ENCODE measurements at places on chromosomes 16 and 17.

DNA sequence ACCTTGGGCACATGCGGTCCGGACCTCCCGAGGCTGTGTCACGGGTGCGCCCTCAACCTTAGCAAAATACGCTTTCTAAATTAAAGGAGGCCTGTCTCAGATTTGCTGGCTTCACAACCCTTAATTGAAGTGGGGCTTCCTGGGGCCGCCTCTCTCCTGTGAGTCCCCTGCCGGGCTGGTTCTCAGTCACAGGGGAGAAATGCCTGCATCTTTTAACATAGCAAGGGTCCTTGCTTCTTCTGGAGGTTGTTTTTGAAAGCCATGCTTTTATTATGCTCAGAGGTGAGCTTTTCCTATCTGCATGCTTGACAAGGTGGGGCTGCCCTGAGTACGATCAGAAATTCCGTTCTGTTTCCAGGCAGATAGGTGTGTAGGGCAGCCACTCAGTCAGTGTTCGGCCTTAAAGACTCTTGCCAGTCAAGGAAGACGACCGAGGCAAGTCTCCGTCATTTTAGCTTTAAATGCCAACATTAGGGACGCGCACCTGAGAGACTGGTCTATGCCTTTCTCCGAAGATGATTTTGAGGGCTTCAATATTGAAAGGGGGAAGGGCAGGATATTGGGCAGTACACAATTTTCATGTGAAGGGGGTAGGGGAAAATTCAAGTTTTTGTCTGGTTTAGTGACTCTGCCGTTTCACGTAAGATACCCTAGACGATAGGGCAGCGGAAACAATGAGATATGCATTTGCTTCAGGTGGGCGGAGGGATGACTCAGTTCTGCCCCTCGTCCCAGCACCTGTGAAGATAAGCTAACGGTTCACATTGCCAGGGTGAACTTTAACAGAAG, 5.5 kb upstream of the SLC7A5 start:
- H3K36me3 ChIP-seq, result no peaks in the 10 kb centered on the region
- H3K27ac ChIP-seq, result no peak overlapping the region
- DNase-seq, result no peak
- H3K4me1 ChIP-seq, result peaks cover 9% of the 10 kb centered on the region

GRCh38 chr17:13931111-13931526, 138.2 kb upstream of the COX10 start:
- H3K36me3 ChIP-seq, result no peaks in the 10 kb centered on the region
- H3K4me1 ChIP-seq, result no peaks in the 10 kb centered on the region
- no peaks in the 10 kb centered on the region for H3K27me3 ChIP-seq
- DNase-seq, result no peak
- H3K27ac ChIP-seq, result no peak overlapping the region

DNA sequence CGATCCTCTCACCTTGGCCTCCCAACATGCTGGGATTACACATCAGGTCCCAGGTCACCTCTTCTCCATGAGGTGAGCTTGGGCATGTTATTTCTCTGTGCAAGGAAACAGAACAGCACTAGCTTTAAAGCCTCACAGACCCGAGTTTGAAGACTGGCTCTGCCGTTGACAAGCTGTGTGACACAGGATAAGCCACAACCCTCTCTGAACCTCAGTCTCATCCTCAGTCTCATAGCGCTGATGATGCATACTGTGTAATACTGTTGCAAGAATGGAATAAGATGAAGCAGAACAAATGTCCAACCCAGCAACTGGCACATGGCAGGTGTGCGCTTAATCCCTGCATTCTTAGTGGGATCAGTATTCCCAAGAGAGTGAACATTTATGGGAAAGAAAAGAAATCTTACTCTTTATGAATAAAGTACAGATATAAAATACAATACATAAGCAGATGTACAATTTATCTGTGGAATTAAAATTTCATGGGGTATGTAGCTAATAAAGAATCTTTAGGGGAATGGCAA, 43.5 kb downstream of the ABAT start:
- no peak for DNase-seq
- no peak overlapping the region for H3K4me3 ChIP-seq
- H3K27ac ChIP-seq, result no peak overlapping the region
- no peaks in the 10 kb centered on the region for H3K27me3 ChIP-seq
- no peaks in the 10 kb centered on the region for H3K36me3 ChIP-seq
- H3K4me1 ChIP-seq, result no peaks in the 10 kb centered on the region

- peaks cover 2% of the 10 kb centered on the region for H3K27me3 ChIP-seq
- no peak for DNase-seq
- no peaks in the 10 kb centered on the region for H3K4me1 ChIP-seq
- no peak overlapping the region for H3K4me3 ChIP-seq
These were observed 1.6 kb upstream of the FOXL1 start for GRCh38 chr16:86576591-86577313.

- no peaks in the 10 kb centered on the region for H3K36me3 ChIP-seq
- DNase-seq, result no peak
- no peaks in the 10 kb centered on the region for H3K27me3 ChIP-seq
- H3K27ac ChIP-seq, result no peak overlapping the region
- no peak overlapping the region for H3K4me3 ChIP-seq
These were observed 52.1 kb upstream of the LYRM9 start for GRCh38 chr17:27945333-27945616.

DNA sequence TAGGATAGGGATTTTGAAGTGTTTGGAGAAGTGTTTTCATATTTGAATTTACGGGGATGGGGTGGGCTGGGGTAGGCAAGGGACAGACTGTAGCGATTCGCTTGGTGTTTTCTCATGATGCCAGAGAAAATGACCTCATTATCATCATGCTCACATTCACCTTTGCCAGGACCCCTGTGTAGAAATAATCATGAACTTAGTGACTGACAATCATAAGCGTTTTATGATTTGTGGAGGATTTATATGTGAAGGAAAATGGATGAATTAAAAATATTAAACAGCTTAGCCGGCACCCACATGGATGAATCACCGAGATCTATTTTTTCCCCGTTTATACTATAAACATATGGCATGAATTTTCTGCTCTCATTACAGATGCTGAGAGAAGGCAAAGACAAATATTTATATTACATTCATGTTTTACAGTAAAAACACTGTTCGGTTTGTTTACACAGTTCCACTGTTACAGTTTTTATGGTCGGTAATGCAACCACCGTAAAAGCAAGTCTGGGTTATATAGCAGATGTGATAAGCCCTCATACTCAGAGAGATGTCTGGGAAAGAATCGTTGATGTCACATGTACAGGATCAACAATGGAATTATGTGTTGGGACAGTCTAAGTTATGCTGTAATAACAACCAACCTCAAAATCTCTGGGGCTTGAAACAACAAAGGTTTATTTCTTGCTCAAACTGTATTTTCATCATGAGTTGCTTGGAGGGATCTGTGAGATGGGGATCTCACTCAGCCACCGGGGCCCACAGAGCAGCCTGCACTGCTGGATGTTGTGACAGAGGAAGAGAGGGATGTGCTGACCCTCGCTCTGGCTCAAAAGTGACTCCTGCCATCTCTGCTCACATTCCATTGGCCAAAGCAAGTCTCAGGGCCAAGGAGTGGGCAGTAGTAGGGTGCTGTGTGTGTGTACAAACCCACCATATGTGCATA, 85.1 kb downstream of the WWOX start:
- no peak overlapping the region for H3K4me3 ChIP-seq
- no peaks in the 10 kb centered on the region for H3K36me3 ChIP-seq
- DNase-seq, result no peak

DNA sequence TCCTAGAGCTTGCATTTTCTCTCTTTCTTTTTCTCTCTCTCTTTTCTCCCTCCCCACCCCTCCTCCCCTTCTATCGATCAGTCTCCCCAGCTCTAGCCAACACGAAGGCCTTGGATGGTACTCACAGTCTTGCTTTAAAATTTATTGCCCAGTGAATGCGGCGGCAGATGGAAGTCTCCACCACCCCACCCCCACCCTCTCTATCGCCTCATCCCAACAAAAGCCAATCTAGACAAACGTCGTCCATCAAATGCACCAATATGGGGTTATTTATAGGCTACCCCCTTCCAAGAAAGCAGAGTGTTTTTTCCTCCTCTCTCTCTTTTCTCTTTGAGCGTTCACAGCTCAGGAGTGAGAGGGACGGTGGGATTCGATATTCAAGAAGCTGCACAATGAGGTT, 10.5 kb upstream of the NGFR start:
- H3K36me3 ChIP-seq, result no peaks in the 10 kb centered on the region
- DNase-seq, result no peak
- H3K4me1 ChIP-seq, result peaks cover 7% of the 10 kb centered on the region
- H3K27me3 ChIP-seq, result peaks cover 8% of the 10 kb centered on the region
- no peak overlapping the region for H3K4me3 ChIP-seq
- no peak overlapping the region for H3K27ac ChIP-seq

GRCh38 chr17:77935121-77935571, 23.4 kb upstream of the TNRC6C start:
- no peaks in the 10 kb centered on the region for H3K36me3 ChIP-seq
- peaks cover 1% of the 10 kb centered on the region for H3K27me3 ChIP-seq
- no peak overlapping the region for H3K4me3 ChIP-seq
- no peak overlapping the region for H3K27ac ChIP-seq
- DNase-seq, result no peak
- H3K4me1 ChIP-seq, result no peaks in the 10 kb centered on the region

DNA sequence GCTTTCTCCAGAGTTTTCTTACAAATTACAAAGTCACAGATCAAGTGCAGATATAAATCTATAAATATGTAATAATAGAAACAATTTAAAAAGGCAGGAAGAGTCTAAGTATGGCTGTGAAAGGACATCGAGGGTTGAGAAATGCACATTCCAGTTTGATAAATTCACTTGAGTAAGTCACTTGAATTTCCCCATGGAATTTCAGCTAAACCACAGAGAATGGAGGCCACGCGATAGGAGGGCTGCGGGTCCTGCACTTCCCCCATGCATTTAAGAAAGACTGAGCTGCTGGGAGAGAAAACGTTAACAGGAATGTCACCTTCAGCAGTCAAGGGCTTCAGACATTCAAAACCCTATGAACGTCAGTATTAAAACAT, 6.1 kb upstream of the MXRA7 start:
- H3K27ac ChIP-seq, result no peak overlapping the region
- H3K36me3 ChIP-seq, result peaks cover 51% of the 10 kb centered on the region
- DNase-seq, result no peak

DNA sequence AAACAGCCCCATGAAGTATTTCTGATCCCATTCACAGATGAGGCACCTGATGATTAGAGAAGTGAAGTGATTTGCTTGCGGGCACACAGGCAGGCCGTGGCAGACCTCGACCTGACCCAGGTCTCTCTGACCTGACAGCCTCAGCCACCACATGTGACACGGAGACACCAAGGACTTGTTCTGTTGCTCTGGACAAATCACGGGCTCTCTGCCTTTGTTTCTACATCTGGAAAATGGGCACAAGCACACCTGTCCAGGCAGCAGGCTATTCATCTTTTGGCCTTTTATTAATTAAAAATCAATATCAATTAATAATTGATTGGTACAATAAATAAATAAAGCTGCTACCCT, 3.4 kb downstream of the MAP3K14 start:
- peak overlapping the region; percentile 57 for H3K4me3 ChIP-seq
- H3K27ac ChIP-seq, result peak overlapping the region; percentile 91
- no peaks in the 10 kb centered on the region for H3K27me3 ChIP-seq
- H3K4me1 ChIP-seq, result peaks cover 53% of the 10 kb centered on the region
- DNase-seq, result no peak

DNA sequence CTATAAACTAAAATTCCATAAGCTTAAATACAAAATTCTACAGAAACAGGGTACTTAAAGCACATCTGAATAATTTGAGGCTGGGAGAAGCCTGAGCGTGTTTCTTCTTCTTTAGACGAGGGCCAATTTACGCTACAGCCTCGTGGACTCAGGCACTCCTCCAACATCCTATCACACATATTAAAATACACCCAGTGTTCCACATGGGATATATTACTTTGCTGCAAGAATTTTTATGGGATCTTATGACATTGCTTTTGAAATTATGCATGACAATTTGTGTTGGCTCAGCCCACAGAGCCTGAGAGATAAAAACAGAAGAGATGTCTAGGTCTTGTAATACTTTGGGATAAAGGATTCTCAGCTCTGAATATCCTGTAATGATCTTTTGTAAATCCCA, 3.5 kb upstream of the TANGO6 start:
- no peaks in the 10 kb centered on the region for H3K36me3 ChIP-seq
- no peak overlapping the region for H3K4me3 ChIP-seq
- no peaks in the 10 kb centered on the region for H3K4me1 ChIP-seq
- DNase-seq, result no peak

GRCh38 chr16:81511371-81511770, 66.8 kb downstream of the CMIP start:
- no peaks in the 10 kb centered on the region for H3K36me3 ChIP-seq
- no peak overlapping the region for H3K4me3 ChIP-seq
- H3K4me1 ChIP-seq, result peaks cover 20% of the 10 kb centered on the region
- DNase-seq, result no peak

DNA sequence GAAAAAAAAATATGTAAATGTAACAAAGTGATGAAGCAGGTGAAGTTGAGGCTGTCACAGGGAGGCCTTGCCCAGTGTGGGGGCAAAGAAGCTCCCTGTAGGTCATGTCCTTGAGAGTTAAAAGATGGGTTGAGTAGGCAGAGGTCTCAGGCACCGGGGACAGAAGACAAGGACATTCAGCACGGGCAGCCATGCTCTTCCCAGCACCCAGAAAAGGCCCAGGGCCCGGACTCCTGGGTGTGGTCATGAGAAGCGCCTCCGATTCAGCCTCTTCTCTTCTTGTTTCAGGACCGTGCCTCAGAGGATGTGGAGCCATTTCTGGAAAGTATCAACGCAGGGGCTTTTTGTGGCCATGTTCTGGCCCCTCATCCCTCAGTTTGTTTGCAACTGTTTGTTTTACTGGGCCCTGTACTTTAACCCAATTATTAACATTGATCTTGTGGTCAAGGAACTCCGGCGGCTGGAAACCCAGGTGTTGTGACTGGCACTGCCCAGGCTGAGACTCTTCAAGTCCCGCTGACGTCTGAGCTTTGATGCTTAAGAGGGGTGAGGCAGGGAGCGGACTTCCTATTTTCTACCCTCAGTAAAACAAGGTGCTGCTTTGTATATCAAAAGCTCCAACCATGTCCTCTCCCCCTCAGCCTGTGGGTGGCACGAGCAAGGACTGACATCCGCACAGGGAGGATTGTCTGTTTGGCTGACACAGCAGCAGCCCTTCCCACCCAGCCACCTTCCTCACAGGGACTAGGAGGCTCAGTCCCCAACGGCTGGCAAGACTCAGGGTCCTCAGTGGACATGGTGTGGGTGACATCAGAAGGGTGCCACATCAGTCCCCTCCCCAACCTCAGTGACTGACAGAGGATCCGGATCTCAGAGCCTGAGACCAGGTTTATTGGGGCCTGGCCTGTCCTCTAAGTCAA, 26.5 kb downstream of the PLA2G10 start:
- peaks cover 9% of the 10 kb centered on the region for H3K4me1 ChIP-seq
- H3K4me3 ChIP-seq, result no peak overlapping the region
- peaks cover 20% of the 10 kb centered on the region for H3K36me3 ChIP-seq
- no peak overlapping the region for H3K27ac ChIP-seq
- no peaks in the 10 kb centered on the region for H3K27me3 ChIP-seq
- no peak for DNase-seq

GRCh38 chr16:56343661-56344517, 81.5 kb downstream of the AMFR start:
- DNase-seq, result no peak
- no peaks in the 10 kb centered on the region for H3K36me3 ChIP-seq
- H3K27ac ChIP-seq, result no peak overlapping the region

DNA sequence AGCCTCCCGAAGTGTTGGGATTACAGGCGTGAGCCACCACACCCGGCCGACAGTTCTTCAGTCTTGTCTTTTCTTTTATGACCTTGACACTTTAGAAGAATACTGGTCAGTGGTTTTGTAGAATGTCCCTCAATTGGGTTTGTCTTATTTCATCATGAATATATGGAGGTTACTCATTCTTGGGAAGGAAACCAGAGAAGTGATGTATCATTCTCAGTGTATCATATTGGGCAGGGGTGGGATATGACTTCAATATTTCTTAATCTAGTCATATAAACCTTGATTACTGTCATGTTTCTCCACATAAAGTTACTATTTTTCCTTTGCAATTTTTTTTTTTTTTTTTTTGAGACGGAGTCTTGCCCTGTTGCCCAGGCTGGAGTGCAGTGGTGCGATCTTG, 36.9 kb downstream of the SNTB2 start:
- no peak overlapping the region for H3K27ac ChIP-seq
- DNase-seq, result no peak
- no peak overlapping the region for H3K4me3 ChIP-seq
